ENCODE measurements at places on chromosomes 3 and 15. TPM values are rescaled to one million over a fixed set of nuclear protein-coding genes. Genes with fewer than 3 reads are reported as not detected.

- DNase-seq: no peak
Observed at GRCh38 chr15:30929982-30930381, 26.3 kb downstream of the FAN1 start.

GRCh38 chr3:76585794-76586392, 454.0 kb upstream of the ROBO2 start:
- no peak for DNase-seq

DNA sequence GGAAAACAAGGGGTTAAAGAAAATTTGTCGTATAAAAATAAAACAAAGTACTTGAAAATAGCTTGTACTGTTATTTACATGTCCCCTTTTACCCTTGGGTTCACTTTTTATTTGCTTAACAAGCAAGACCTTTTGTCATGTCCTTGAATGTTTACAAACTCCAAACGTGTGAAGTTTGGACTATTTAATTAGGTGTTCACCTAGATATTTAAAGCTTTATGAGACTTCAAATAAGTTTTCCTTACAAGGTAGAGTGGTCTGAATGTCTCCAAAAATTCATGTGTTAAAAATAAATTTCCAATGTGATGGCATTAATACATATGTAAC, 242.0 kb upstream of the TTC14 start:
- DNase-seq: no peak

DNA sequence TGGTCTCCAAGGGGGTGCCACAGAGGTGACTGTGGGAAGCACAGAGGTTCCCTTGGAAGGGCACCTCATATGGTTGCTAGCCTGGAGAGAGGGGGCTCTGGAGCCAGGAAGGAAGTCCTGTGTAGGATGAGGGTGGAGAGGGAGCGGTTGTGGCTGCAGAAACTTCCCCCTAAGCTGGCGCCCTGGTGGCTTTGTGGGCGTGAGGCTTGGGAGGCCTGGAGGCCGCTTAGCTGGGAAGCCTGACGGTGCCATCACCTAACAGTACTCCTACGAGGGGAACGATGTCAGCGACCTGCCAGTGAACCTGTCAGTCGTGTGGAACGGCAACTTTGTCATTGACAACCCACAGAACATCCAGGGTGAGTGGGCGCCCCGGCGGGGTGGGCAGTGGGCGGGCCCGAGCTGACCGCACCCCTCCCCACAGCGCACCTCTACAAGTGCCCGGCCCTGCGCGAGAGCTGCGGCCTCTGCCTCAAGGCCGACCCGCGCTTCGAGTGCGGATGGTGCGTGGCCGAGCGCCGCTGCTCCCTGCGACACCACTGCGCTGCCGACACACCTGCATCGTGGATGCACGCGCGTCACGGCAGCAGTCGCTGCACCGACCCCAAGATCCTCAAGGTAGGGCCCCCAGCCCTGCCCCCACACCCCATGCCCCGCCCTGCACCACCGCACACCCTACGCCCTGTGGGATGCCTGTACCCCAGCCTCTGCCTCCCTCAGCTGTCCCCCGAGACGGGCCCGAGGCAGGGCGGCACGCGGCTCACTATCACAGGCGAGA, 31.0 kb downstream of the PLXNA1 start:
- DNase-seq: no peak

- no peak for DNase-seq
Observed at GRCh38 chr15:60003243-60004008, 685 bp upstream of the FOXB1 start.

DNA sequence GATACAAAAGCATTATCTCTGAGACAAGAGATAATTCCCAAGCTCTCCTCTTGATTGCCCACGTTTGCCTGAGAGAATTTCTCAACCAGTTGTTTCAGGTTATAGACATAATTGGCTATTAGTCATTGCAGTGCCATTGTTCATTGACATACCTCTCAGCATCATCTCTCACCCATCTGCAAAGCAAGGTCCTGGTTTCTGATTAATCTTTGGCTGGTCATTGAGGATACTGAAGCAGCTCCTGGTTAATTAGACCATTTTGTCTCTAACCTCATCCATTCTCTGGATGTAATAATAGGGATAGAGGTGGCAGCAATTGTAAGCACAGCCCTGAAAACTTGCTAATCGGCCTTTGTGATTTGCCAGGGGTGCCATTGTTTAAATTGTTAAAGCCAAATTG, 104.2 kb downstream of the CNTN6 start:
- no peak for DNase-seq

GRCh38 chr3:51637941-51638471, 33.0 kb upstream of the TEX264 start:
- DNase-seq: no peak

- DNase-seq: no peak
Observed at GRCh38 chr3:127458696-127459604, 131.6 kb downstream of the TPRA1 start.

- DNase-seq: no peak
Observed at GRCh38 chr3:192933259-192933658, 15.6 kb upstream of the MB21D2 start.

GRCh38 chr3:134302674-134303073, 52.0 kb upstream of the RYK start:
- DNase-seq: no peak

- DNase-seq: no peak
Observed at GRCh38 chr3:34102288-34102687, 303.9 kb downstream of the PDCD6IP start.

DNA sequence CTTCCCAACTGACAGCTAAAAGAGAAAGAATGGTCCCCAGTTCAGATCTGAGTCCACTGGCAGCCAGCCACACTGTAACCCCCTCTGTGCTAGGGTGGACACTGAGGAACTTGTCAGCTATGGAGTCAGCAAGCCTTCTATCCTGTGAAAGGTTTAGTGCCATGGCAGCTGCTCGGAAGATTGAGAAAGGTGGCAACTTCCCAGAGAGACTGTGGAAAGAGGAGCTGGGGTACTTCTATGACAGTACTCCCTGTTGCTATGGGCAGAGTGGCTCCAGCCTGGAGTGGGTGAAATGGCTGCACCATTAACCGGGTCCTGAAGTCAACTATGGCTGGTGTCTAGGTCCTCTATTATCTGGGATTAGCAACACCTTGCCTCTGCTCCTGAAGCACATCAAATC, 447.2 kb downstream of the EPHB1 start:
- DNase-seq: no peak

- no peak for DNase-seq
Observed at GRCh38 chr3:173688216-173688842, 290.8 kb downstream of the NLGN1 start.

GRCh38 chr3:97125902-97126499, 311.6 kb downstream of the EPHA6 start:
- DNase-seq: no peak

DNA sequence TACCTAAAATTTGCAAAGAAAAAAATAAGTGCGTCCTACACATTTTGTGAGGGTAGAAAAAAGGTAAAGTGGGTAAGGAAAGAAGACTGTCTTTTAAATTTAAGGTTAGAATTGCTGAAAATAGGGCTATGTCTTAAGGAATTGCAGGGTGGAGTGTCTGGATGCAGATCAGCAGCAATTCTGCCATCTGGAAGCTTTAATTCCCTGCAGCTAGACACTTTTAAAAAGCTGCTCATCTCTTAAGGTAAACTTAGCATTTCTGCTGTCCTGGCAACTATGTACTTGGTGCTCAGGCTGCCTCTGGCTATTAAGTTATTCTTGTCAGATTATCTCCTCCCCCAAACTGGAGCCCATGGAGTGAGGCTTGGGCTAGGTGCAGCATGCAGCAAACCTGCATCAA, 420.2 kb downstream of the SI start:
- DNase-seq: no peak

DNA sequence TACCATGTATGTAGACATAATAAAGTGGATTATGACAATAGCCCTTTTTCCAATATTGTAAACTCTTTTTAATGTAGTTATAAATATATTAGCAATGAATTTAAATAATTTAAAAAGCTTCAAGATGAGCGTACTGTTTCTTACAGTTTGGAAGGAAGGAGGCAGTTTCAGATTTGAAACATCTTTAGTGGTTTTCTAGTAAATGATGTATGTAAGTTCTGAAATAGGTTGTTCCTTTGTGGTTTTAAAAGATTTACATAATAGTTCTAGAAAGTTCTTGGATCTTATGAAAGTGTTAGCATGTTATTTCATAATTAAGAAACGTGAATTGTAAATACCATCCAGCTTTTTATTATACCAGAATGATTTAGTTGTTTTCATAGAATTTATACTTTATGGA, 16.0 kb downstream of the DNAJC19 start:
- DNase-seq: no peak

DNA sequence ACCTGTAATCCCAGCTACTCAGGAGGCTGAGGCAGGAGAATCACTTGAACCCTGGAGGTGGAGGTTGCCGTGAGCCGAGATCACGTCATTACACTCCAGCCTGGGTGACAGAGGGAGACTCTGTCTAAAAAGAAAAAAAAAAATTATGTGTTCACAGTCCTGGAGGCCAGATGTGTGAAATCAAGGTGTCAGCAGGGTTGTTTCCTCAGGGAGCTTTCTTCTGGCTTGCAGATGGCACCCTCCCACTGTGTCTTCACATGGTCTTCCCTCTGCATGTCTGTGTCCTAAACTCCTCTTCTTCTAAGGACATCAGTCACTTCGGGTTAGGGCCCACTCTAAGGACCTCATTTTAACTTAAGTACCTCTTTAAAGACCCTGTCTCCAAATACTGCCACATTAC, 56.1 kb upstream of the UBE2E1 start:
- no peak for DNase-seq

DNA sequence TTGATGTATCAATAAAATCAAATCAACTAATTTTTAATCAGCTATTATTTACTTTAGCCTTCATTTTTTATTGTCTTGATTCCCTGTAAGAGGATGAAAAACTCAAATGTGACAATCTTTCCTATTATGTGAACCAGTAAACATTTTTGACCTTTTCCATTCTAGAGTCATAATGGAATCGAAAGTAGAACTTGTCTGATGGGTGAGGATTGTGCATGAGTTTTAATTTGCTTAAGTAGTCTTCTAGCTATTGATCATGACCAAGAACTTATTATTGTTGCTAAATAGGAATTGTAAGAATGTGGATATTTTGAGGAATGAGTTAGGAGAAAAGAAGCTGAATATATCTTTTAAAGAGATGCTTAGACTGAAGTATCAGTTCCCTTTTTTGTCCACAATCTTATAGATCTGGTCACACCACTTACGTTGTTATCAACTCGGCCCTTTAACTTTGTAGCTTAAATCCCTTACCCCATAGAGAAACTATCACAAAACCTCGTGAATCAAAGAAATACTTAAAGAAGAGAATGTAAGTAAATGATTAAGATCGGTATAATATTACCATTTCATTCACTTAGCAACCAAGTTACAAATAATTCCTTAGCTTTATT, 147.3 kb downstream of the TP63 start:
- no peak for DNase-seq

DNA sequence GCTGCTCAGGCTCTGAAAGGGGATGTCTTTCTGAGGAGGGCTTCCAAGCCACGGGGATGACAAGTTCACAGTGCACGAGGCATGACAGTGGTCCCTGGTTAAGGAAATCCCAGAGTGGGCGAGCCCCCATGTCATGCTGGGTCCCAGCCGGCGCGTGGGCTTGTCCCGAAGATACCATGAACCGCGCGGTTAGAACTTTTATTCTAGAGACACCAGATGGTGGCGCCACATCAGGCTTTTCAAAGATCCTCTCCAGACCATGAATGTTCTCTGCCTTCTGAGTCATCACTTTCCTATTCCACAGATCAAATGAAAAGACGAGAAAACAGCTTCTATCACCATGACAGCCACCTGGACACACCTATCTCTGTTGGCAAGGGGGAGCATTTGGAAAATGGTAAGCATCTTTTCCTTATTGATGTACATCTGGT, 227.8 kb upstream of the LYSMD4 start:
- peak; percentile 39 for DNase-seq

DNA sequence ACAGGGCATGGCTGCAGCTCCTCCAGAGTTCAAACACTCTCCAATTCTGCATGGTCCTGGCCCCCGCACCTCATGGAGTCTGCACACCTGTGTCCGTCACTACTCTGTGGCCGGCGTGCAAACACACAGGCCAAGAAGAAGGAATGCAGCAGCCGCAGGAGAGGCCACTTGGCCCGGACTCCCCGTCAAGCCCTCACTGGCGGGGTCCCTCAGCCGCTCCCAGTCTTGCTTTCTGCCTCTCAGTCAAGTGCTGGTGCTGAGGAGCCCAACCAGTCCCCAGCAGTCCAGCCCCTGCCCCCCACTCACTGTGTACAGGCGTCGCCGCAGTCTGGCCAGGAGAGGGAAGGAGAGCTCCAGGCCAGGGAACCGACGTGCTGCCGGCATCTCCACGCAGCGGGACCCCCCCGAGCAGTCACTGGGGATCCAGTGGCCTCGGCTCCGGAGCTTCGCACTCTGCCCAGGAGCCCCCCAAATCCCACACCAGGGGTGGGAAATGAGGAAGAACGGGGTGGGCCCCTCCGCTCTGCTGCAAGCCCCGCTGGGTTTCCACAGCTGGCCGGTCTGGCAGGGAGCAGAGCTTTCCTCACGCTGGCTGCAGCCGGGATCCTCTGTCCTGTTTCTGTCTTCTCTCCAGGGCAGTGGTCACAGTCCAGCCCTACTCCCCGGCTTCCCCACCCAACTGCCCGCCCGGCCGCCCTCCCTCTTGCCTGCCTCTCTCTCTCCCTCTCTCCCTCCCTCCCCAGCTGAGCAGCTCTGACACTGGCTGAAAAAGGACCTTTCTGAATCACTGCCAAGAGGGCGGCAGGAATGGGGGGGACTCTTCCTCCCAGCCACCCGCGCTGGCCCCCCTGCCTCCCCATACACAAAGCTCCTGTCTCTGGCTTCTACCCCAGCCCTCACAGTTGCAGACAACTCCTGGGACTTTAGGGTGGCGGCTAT, 16.0 kb downstream of the TNK2 start:
- DNase-seq: peak; percentile 93

DNA sequence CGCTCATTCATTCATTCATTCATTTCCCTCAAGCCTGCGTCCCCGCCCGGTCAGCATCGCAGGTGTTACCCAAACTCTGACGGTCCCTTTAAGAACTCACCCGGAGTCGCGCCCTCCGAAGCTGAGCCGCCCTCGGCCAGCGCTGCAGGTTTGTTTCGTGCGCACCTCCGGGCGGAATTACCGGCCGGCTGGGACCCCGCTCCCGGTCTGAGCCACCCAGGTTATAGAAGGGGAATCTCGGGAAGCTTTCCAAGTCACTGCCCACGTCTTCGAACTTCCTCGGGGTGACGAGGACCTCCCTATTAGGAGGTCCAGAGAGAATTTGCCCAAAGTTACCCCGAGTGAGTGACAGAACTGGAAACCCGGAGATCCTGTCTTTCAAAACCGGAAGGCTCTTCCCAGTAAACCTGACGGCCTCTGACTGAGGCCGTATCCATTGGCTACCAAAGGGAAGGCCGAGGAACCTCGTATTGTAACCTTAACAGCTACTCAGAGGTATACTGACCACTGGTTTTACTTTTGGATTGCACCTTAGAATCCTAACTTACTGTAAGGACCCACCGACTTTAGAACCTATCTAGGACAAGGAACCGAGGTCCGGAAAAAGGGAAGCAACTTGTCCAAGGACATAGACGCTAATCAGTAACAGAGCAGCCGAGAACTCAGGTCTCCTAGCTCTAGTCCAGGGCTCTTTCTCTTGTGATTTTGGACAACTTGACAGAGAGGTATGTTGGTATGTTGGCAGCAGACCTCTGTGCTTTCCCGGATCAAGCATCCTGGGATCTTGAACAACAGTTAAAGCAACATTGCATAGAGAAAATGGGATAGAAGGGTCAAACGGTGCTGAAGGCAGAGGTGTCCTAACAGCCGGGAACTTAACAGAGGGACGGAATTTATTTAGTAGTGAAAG, 788 bp upstream of the DLG1 start:
- peak; percentile 68 for DNase-seq

Gene SCN5A
- polyA plus RNA-seq: 0.23 TPM

Gene IL17RC
- 9.9 TPM for polyA plus RNA-seq

Gene PFN2
- polyA plus RNA-seq: 50.5 TPM

Gene TAGLN3
- polyA plus RNA-seq: not detected

Gene NKIRAS1
- 5.1 TPM for polyA plus RNA-seq

Gene LAMB2
- polyA plus RNA-seq: 85.0 TPM

Gene SENP2
- polyA plus RNA-seq: 11.1 TPM

Gene C3orf33
- polyA plus RNA-seq: 1.2 TPM

Gene SCG5
- 3.0 TPM for polyA plus RNA-seq
